Ecto neural progenitor cell (in vitro differentiated cells): ENCODE measurements at places on chromosomes 7 and 10.

- DNase-seq = no peak
Observed at GRCh38 chr10:71963351-71964097, 671 bp upstream of the CHST3 start.

GRCh38 chr7:68571286-68571685 is 1027.0 kb upstream of the AUTS2 start:
- no peak for DNase-seq

- DNase-seq = no peak
Observed at GRCh38 chr7:91759205-91759863, 121.2 kb downstream of the MTERF1 start.

- no peak for DNase-seq
Observed at GRCh38 chr10:95478185-95478584, 83.0 kb downstream of the SORBS1 start.

- DNase-seq = no peak
Observed at GRCh38 chr7:18715988-18716387, 220.4 kb downstream of the HDAC9 start.

GRCh38 chr7:17248527-17248926 is 49.9 kb upstream of the AHR start:
- DNase-seq = no peak

DNA sequence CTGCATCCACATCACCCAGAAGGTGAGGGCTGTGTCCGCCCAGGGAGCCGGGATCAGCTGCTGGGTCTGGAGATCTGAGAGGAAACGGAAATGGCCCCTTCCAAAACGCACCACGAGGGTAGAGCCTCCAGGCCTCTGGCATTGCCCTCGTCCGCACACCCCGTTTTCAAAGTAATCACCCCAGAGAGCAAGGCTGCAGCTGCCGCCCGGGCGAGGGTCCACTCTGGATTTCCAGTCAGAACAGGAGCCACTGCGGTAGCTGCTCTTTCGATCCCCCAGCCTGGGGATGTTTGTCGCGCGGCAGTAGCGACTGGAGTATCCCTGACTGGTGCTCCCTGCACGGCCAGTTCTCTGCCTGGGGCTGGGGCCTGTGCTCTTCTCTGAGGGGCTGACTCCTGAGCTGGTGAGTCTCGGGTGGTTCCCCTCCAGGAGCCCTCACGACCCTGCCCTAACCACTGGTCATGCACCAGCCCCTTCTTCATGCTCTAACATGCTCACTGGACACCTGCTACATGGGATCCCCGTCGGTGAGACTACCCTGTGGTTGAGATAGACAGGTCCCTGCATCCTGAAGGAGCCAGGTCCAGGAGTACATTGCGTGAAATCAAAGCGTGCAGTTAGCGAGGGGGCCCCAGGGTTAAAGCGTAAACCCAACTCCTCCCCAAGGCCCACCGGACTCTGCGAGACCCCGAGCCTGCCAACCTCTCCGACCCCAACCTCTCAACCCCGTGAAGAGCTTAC is 99.2 kb downstream of the FOXL3 start:
- DNase-seq = peak; percentile 34

DNA sequence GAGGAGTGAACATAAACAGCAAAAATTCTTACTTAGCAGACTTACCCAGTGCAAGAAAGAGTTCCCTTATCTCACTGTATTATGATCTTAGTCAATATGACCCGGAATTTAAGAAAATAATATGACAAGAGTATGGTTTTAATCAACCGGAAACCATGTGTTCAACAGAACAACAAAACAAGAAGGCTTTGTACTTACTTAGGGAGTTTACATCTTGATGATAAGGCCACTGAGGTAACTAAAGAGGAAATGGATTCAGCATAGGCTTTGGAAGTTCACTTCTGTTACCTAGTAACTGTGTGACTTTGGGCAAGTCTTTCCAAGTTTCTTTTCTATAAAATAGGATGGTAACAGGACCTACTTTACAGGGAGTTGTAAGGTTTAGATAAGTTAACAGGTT is 7.4 kb upstream of the FAS start:
- no peak for DNase-seq

DNA sequence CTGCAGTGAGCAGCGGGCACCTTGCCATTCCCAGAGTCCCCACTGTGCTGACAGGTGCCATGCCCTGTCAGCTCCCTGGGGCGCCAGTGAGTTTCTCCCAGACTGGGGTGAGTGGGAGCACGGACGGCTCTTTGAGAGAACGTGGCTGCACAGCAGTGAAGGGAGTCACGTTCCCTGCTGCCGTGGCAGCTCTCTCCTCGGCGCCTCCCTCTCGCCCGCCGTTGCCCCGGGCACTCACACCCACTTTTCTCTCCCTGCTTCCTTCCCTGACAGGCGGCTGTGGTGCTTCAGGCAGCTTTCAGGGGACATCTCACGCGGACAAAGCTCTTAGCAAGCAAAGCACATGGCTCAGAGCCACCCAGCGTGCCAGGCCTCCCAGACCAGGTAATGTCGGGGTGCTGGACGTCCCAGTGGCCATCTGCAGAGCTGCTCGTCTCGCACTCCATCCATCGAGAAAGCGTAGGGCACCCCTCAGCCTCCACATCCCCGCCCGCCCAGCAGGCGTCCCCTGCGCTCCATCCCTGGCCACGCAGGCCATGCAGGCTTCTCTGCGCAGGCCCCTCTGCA is 27.1 kb upstream of the TTYH3 start:
- no peak for DNase-seq

DNA sequence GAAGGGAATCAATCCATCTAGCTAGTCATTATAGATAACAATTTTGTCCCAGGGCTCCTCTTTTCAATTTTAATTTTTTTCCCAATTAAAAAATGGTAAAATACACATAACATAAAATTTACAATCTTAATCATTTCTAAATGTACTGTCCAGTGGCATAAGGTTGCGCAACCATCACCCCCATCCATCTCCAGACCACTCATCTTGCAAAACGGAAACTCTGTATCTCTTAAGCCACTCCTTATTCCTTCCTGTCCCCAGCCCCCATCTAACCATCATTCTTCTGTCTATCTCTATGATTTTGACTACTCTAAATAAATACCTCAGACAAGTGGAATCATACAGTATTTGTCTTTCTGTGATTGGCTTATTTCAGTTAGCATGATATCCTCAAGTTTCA is 46.1 kb upstream of the RAB18 start:
- DNase-seq = no peak

- DNase-seq = no peak
Observed at GRCh38 chr10:17335065-17335464, 107.0 kb downstream of the VIM start.

DNA sequence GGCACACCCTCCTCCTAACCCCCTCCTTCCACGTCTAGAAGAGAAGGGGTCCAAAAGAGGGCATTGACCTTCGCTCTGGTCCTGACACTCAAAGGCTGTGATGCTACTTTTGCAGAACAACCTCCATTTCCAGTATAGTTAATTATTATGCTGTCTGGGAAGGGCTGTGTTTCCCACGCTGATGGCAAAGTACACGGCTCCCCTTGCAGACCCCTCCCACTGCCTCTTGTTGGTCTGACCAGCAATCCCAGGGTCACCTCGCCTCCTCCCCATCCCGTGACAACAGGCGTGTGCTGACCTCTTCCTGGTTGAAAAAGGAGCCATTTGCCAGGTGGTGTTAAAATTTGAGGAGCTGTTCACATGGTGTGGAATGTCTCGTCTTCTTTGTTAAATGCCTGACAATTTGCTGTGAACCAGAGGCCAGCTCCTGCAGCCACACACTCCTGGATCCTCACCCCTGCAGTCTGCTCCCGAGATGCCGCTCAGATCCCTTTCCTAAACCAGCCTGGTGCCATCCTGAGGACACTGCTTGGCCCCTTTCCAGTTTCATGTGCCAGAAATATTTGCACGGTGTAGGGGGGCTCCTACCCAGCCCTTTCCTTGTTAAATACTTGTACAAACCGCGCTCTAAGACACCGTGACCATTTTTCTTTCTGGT is 321.7 kb downstream of the WDR37 start:
- peak; percentile 41 for DNase-seq

DNA sequence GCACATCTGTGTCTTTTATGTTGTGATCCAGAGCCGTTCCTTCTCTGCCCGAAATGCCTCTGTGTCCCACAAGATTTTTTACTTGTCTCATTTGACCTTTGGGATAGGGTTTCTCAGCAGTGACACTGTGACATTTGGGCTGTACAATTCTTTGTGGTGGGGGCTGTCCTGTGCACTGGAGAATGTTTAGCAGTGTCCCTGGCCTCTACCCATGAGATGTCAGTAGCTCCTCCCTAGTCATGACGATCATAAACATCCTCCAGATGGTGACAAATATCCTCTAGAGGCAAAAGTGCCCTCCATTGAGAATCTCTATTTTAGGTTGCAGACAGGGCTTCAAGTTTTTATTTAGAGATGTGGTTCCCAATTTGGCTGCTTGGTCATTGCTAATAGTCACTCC is 91.3 kb downstream of the PPP1R17 start:
- no peak for DNase-seq

DNA sequence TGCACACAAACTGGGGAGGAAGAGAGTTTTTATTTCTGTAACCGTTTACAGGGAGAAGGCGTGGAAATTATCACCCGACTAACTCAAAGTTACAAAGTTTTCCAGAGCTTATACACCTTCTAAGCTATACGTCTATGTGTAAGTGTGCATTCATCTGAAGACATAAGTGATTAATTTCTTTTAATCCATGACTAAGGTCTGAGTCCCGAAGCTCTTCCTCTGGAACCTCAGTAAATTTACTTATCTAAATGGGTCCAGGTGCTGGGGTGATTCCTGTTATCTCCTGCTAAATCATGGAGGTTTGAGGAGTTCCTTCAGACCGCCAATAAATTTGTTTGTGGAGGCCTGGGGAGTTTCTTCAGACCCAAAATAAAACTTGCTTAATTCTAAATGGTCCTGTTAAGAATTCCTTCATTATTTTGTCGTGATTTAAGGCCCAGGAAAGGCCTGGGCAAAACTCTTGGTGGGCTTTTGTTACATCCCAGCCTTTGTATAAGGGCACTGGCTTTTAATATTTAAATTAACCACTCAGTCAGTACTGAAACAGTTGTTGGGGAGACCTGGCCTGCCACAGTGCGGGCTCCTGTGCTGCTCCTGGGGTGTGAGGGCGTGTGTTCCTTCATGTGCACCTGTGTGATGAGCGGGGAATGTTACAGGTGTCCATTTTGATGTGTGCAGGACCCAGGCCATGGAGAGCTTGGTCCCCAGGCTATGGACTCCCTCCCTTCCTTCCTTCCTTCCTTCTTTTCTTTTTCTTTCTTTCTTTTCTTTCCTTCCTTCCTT is 5.8 kb upstream of the METTL27 start:
- DNase-seq = no peak

DNA sequence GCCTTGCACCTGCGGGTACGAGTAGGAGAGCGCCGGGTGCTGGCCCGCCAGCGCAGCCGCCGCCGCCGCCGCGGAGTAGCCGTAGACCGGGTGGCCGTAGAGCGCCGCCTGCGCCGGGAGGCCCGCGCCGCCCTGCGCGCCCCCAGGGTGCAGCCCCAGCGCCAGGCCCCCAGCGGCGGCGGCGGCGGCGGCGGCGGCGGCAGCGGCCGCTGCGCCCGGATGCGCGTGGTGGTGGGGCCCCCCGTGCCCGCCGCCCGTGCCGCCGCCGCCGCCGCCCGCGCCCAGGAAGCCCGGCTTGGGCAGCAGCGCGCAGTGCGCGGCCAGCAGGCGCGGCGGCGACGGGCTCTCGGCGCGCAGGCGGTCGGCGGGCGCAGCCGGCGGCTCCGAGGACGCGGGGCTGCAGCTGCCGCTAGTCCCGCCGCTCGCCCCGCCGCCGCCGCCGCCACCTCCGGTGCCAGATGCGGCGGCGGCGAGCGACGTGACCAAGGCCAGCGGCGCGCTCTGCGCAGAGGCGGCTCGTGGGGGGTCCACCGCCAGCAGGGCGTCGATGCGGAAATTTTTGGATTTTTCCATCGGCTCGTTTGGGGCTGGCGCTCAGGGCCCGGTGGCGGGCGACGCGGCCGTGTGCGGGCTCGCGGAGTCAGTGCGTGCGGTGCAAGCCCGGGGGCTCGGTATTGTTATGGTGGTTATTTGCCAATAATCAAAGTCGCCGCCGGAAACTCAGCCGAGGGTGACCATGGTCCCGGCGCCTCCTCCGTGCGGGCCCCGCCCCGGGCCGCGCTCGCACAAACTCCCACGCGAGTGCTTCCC is 480 bp downstream of the MNX1 start:
- no peak for DNase-seq

DNA sequence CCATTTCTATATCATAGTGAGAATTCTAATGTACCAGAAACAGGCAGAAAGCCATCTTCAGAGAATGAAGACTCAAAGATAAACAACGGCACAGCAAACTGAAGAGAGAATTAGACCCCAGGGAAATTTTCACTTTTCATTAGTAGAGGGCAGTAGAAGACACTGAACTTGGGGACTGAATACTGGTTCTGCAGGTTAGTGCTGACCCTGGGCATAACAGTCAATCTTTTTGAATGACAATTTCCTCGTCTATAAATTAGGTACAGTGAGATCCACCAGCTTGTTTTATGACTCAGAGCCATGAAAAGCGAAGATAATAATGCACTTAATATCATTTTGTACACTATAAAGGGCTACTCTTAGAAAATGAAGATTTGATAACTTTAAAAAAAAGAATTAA is 13.7 kb downstream of the FKBP14 start:
- DNase-seq = no peak

GRCh38 chr7:20831451-20831850 is 44.8 kb upstream of the SP8 start:
- no peak for DNase-seq

DNA sequence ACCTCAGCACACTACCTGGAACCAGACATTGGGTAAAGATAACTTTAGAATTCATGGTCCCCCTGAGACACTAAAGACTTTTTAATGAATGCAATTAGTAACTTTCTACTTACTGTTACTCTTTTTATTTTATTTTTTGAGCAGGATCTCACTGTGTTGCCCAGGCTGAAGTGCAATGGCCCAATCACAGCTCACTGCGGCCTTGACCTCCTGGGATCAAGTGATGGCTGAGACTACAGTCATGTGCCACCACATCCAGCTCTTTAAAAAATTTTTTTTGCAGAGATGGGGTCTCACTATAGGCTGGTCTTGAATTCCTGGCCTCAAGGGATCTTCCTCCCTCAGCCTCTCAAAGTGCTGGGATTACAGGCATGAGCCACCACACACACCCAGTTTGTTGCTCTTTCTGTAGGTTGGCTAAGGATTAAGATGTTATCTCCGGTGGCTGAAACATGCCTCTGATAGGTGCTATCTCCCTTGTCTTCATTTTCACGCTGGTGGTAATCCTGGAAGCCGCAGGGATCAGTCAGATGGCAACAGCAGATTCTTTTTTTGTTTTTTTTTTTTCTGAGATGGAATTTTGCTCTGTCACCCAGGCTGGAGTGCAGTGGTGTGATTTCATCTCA is 128.3 kb downstream of the TCF7L2 start:
- no peak for DNase-seq
